ENCODE measurements at places on chromosomes 2 and 18. TPM values are rescaled to one million over a fixed set of nuclear protein-coding genes. Genes with fewer than 3 reads are reported as not detected.

The SERPINB10 gene
- not detected for total RNA-seq

The CCDC68 gene
- total RNA-seq: 2.9 TPM

The TPO gene
- total RNA-seq: not detected

The STAM2 gene
- 14.6 TPM for total RNA-seq
